ELF-1 (cell line): ENCODE measurements at places on chromosomes 12 and 14.

DNA sequence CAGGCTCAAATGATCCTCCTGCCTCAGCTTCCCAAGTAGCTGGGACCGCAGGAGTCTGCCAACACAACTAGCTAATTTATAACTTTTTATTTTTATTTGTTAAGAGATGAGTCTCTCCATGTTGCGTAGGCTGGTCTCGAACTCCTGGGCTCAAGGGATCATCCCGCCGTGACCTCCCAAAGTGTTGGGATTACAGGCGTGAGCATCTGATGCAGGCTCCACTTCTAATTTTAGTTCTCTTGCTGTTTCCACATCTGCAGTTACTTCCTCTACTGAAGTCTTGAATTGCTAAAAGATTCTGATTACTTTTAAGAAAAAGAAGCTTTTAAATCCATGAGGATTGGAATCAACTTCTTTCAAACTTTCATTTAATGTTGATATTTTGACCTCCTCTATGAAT, 13.4 kb upstream of the SNX6 start:
- DNase-seq, result no peak

DNA sequence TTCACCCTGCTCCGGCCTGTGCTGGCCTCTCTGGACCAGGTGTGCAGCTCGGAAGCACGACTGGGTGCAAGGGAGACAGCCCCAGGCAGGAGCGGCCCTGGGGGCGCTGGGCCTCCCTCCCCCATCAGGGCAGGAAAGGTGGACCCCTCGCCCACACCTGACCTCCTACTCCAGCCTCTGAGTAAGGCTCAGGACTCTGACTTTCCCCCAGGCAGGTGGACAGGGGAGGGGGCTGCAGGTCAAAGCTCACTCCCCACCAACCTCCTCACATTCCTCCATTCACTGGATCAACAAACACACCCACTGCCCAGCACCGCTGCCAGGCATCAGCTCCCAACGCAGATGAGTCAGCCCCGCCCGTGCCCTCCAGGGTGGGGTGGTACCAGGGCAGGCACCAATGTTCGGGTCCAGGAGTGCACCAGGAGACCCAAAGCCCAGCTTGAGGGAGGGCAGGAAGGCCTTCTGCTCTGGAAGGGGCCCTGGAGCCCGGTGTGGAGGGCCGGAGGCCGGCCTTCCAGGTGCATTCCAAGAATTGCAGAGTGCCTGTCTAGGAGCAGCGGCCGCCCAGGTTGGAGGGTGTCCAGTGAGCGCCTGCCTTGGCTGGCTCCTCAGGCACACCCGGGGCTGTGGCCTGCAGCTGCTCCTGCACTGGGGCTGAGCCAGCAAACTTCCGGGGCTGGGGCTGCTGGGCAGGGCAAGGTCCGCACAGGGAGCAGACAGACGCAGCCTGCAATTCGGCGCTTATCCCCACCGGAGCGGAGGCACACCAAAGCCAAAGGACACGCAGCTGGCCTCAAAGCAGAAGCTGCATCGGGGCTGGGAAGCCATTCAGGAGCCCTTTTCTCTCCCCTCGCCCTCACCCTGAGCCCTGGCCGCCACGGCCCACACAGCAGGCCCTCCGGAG, 1.6 kb upstream of the INF2 start:
- peak; percentile 94 for DNase-seq

DNA sequence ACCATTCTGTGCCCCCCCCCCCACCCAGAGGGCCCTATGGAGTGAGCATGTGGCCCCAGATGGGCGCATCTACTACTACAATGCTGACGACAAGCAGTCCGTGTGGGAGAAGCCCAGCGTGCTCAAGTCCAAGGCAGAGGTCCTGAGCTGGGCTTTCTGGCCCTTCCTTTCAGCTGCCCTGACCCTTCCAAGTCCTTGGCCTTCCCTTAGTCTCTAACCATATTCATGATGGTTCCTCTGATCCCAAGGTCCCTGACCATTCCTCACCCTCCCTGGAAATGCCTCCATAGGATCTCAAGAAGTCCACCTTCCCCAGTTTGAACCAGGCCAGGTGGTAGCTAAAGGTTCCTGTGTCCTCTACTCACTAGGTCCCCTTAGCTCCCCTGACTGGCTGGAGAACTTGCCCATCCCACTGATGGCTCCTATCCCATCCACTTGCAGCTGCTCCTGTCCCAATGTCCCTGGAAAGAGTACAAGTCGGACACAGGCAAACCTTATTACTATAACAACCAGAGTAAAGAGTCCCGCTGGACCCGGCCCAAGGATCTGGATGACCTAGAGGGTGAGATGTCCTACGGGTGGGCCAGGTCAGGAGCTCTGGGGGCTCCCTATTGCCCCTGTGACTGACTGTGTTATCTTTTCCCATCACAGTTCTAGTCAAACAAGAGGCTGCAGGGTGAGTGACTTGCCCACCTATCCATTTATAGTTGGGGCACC, 9.8 kb downstream of the PRPF40B start:
- no peak for DNase-seq

- no peak for DNase-seq
Measured at GRCh38 chr12:61713121-61713520, 547.1 kb upstream of the USP15 start.

DNA sequence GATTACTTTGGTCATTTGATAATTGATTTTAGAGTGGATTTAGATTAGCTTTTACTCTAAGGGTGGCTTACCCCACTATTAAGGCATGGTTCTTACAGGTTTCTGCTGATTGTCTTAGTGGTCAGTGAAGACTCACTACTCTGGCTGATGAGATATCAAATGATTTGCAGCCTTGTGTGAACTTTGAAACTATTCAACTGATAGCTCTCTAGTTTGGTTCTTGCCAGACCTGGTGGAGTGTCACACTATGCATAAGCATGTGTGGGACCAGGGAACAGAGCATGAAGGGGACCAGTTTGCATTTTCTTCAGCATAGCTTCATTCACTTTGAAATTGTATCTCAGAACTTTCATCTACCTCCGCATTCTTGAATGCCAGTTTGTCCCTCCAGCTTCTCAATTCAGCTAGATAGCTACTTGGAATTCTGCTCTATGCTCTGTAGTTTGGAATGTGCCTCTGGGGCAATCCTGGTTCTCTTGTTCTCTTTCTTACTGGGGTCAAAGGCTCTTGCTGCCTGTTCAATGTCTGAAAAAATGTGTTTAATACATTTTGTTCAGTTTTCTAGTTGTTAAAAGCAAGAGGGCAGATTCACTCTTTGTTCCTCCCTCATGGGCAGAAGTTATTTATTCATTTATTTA, 12.7 kb downstream of the SCYL2 start:
- peak; percentile 71 for DNase-seq

DNA sequence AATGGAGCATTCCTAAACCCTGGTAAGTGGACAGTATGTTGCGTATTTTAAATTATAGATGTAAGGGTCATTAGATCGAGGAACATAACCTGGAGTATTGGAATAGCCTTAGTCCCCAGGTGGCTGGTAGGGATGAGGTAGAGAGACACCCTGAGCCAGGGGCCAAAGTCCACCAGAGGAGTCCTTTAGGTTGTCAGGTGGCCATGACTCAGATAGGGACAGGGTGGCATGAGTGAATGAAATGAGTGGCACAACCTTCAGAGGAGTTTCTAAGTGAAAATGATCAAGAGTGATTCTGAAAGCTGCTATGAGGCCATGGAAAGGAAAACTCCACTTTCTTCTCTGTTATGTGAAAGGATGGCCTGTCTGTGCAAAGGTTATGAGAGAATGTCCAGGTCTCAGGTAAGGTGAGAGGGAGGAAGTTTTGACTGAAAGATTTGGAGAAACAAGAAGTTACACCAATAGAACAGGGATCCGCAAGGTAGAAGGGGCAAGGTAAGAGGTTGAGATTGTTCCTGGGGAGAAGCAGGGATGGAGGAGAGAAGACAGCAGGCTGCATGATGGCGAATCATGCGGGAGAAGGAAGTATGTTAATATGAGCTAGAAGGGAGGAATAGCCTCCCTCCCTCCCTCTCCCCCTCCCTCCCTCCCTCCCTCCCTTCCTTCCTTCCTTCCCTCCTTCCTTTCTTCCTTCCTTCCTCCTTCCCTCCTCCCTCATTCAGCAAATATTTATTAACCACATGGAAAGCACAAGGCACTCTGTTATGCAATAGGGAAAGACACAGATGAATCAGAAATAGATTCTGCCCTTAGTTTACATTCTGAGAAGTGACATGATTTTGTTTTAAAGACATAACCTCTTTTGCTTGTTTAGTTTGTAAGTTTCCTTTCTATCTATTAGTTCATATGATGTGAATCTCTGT, 14.0 kb upstream of the RIPK3 start:
- no peak for DNase-seq
